Pulmonary artery endothelial cell (primary cell): ENCODE measurements at places on chromosomes 7 and 10. TPM values are rescaled to one million over a fixed set of nuclear protein-coding genes. Genes with fewer than 3 reads are reported as not detected.

KNDC1 gene
- not detected in 2 replicates for total RNA-seq

FAM13C gene
- 0.07 and 0.11 TPM in 2 replicates for total RNA-seq

TEX36 gene
- not detected in 2 replicates for total RNA-seq

CCDC172 gene
- not detected in 2 replicates for total RNA-seq

PLEKHA1 gene
- total RNA-seq, result 32.3 and 36.2 TPM in 2 replicates

DYDC1 gene
- total RNA-seq, result not detected in 2 replicates

NAMPT gene
- 278 and 408 TPM in 2 replicates for total RNA-seq

FOXL3 gene
- total RNA-seq, result not detected in 2 replicates

ADO gene
- 16.6 and 17.7 TPM in 2 replicates for total RNA-seq

ADIRF gene
- total RNA-seq, result 14.3 and 36.5 TPM in 2 replicates
